ENCODE measurements at places on chromosomes 2 and 18. TPM values are rescaled to one million over a fixed set of nuclear protein-coding genes. Genes with fewer than 3 reads are reported as not detected.

DNA sequence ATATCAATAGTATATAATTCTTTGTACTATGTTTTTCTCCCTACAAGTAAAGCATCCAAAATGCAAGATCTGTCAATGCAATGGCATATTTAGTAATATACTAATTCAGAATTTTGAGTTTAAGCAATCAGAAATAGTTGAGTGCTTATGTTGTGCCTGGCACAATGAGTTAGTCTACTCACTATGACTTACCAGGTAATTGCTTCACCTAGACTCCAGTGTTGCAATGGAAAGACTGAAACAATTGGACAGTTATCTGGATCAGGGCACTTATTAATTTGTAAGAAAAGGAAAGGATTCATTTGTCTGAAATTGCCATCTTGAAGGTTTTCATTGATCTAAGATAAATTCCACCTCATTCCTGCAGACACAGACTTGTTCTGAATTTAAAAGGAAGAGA is 97.6 kb upstream of the TCF4 start:
- no peak overlapping the region for H3K4me3 ChIP-seq
- no peaks in the 10 kb centered on the region for H3K27me3 ChIP-seq
- no peaks in the 10 kb centered on the region for H3K4me1 ChIP-seq

DNA sequence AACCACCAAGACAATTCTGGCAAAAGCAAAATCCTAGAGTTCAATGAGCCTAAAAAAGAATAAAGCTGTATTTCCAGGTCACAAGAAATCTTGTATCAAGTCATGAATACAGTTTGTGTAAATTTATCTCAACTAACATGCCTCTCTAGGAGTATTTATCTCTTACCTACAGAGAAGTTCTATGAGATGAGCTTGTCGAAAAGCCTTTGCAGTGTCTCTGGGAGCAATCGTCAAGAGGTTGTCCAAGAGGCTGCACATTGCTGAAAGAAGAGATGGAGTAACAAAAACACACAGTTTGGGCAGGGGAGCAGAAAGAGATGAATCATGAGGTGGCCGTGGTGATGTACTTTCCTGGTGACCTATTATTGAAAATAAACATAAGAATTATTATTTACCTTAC is 112.0 kb upstream of the CD226 start:
- H3K27me3 ChIP-seq = no peaks in the 10 kb centered on the region
- no peak overlapping the region for H3K27ac ChIP-seq
- H3K36me3 ChIP-seq = 0 out of 2 replicates have a peak, but pooled peaks cover 2% of the 10 kb centered on the region

The C2orf66 gene
- not detected for polyA plus RNA-seq

The ATP5F1A gene
- polyA plus RNA-seq = 970 TPM

All from H1 (cell line).